Naive thymus-derived CD8-positive, alpha-beta T cell (primary cell): ENCODE measurements at places on chromosomes 11 and 22.

DNA sequence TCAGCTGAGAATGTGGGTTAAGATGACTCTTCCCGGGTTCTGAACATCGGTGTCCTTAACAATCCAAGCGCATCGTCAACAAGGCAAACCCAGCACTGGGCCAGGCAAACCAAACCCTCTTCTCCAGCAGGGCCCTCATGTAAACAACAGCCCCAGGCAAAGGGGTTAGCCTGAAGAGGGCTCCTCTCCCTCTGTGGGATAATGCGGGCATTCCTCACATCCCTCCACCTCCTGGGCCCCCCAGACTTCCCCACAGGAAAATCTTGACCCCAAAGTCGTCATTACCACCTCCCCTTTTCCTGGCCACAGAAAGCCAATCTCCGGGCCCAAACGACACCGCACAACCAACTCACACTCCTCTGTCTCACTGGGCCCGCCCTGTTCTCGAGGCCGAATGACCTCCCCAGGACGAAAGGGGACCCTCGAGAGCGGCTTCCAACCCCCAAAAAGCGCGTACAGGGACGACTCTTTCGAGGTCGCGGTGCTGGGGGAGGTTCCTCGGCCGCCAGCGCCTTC is 566 bp downstream of the DDB1 start:
- peak overlapping the region; percentile 97 for H3K4me3 ChIP-seq
- H3K4me1 ChIP-seq, result peaks cover 70% of the 10 kb centered on the region
- peak overlapping the region; percentile 97 for H3K27ac ChIP-seq
- no peaks in the 10 kb centered on the region for H3K27me3 ChIP-seq
- no peak for DNase-seq
- H3K36me3 ChIP-seq, result no peaks in the 10 kb centered on the region

DNA sequence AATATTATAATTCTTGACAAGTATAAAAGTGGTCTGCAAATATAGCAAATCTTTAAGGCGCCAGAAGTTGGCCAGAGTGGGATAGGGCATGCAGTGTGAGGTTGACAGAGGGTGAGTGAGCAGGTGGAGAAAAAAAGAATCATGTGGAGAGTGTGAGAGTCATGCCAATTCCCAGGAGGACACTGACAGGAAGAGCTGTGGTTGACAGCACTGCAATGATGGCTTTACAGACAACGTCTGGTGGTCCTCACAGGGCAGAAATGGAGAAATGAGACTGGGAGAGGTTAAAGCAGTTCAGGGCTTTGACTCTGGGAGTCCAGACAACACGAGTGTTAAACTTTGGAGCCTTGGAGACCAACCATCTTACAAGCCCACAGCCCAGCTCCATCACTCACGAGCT is 34.9 kb downstream of the SERPIND1 start:
- no peaks in the 10 kb centered on the region for H3K27me3 ChIP-seq
- peak overlapping the region; percentile 95 for H3K27ac ChIP-seq
- peaks cover 23% of the 10 kb centered on the region for H3K4me1 ChIP-seq
- no peak for DNase-seq
- H3K36me3 ChIP-seq, result peaks cover 90% of the 10 kb centered on the region

DNA sequence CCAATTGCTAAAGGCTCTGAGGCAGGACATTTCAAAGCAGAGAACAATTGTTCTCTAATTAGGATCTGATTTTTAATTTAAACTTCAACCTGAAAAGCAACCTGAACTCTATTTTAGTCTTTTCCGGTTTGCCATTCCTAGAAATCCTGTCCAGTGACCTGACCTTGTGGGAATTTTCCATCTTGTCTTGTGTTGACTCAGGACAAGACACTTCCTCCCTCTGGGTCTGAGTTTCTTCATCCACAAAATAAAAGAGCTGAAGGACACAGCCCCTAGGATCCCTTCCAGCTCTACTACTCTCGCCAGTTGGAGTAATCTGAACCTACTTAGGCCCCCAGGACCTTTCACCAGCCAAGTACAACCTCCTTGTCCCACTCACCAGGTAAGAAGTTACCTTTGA is 66.5 kb upstream of the POU2AF1 start:
- H3K36me3 ChIP-seq, result no peaks in the 10 kb centered on the region
- H3K27ac ChIP-seq, result peak overlapping the region; percentile 47
- DNase-seq, result no peak
- no peak overlapping the region for H3K4me3 ChIP-seq
- H3K4me1 ChIP-seq, result peaks cover 13% of the 10 kb centered on the region
- H3K27me3 ChIP-seq, result no peaks in the 10 kb centered on the region

- H3K27ac ChIP-seq, result no peak overlapping the region
- DNase-seq, result no peak
- H3K27me3 ChIP-seq, result no peaks in the 10 kb centered on the region
- H3K4me3 ChIP-seq, result no peak overlapping the region
- H3K4me1 ChIP-seq, result no peaks in the 10 kb centered on the region
Observed at GRCh38 chr11:72350752-72351151, 83.6 kb downstream of the CLPB start.

- peak overlapping the region; percentile 77 for H3K4me3 ChIP-seq
- H3K27ac ChIP-seq, result no peak overlapping the region
- H3K4me1 ChIP-seq, result peaks cover 8% of the 10 kb centered on the region
- H3K27me3 ChIP-seq, result peaks cover 53% of the 10 kb centered on the region
- no peaks in the 10 kb centered on the region for H3K36me3 ChIP-seq
Observed at GRCh38 chr11:117313828-117314768, 2.0 kb downstream of the BACE1 start.

DNA sequence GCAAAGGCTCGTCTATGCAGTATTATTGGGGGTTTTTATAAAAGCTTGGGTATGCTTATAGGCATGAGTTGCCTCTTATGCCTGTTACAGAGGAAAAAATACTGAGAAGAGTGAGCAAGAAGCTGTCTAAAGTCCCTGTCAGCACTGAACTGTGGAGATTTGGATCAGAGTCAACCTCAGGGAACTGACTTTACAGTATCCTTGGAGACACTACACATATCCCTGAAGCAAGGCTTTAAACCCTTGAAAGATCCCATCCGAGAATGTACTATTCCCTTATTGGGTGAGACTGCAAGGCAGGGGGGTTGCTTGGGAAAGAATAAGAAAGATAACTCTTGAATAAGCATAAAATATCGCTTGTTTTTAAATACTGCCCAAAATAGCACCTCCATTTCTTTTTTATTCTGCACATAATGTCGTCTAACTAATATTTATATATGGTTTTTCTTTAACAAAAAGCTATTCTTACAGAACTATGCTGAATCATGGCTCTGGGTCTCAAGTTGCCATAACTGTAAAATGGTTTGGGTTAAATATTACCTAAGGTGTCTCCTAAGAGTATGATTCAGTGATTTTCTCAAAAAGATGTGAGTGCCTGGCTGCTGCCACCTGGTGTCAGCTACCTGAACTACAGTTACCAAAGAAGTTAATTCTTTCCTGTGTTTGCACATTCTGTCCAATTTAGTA is 1062.8 kb downstream of the DLG2 start:
- no peaks in the 10 kb centered on the region for H3K4me1 ChIP-seq
- no peak overlapping the region for H3K27ac ChIP-seq
- no peak for DNase-seq

- no peak overlapping the region for H3K27ac ChIP-seq
- no peaks in the 10 kb centered on the region for H3K27me3 ChIP-seq
- no peak overlapping the region for H3K4me3 ChIP-seq
- DNase-seq, result no peak
Observed at GRCh38 chr22:27991586-27992293, 72.7 kb upstream of the PITPNB start.

- H3K4me1 ChIP-seq, result no peaks in the 10 kb centered on the region
- H3K27ac ChIP-seq, result no peak overlapping the region
- no peak for DNase-seq
- no peaks in the 10 kb centered on the region for H3K36me3 ChIP-seq
- peaks cover 3% of the 10 kb centered on the region for H3K27me3 ChIP-seq
Observed at GRCh38 chr11:112481893-112482292, 221.2 kb upstream of the PLET1 start.

GRCh38 chr11:78023426-78023825 is 350 bp upstream of the KCTD14 start:
- no peak overlapping the region for H3K4me3 ChIP-seq
- H3K27ac ChIP-seq, result no peak overlapping the region
- peaks cover 3% of the 10 kb centered on the region for H3K4me1 ChIP-seq
- H3K36me3 ChIP-seq, result no peaks in the 10 kb centered on the region
- no peak for DNase-seq

- no peaks in the 10 kb centered on the region for H3K4me1 ChIP-seq
- H3K4me3 ChIP-seq, result no peak overlapping the region
- H3K36me3 ChIP-seq, result no peaks in the 10 kb centered on the region
- no peak for DNase-seq
Observed at GRCh38 chr11:129324533-129325175, 51.0 kb upstream of the BARX2 start.

DNA sequence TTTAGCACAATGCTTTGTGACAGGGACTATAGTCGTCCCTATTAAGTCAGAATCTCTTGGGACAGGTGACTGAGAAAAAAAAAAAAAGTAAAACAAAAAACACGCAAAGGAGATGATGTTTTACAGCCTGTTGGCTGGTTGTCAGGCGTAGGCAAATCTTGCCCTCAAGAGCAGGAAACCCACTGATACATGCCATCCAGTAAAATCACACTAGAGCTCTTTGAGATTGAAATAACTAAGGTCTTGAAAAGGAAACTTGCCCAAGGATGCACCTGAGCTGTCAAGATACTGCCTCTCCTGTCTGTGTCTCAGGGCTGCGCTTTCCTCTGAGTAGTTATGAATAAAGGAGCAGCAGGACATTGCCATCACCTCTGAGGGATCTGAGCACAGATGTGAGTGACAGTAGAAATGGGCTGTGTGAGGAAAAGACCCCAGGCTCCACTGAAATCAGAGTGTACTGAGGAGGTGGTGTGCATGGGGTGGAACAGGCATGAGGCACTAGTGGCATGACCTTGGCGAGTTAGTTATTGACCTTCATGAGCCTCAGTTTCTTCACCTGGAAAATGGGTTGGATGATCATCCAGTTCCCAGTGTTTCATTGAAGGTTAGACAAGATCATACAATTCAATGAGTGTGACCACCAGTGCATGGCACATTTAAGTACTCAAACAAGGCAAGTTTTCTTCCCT is 23.3 kb downstream of the MICAL2 start:
- peaks cover 11% of the 10 kb centered on the region for H3K4me1 ChIP-seq
- H3K27ac ChIP-seq, result peak overlapping the region; percentile 52
- no peak for DNase-seq
- no peaks in the 10 kb centered on the region for H3K27me3 ChIP-seq
- peak overlapping the region; percentile 62 for H3K4me3 ChIP-seq

- peaks cover 8% of the 10 kb centered on the region for H3K27me3 ChIP-seq
- no peaks in the 10 kb centered on the region for H3K4me1 ChIP-seq
- DNase-seq, result no peak
Observed at GRCh38 chr11:113458189-113458588, 17.0 kb downstream of the DRD2 start.

DNA sequence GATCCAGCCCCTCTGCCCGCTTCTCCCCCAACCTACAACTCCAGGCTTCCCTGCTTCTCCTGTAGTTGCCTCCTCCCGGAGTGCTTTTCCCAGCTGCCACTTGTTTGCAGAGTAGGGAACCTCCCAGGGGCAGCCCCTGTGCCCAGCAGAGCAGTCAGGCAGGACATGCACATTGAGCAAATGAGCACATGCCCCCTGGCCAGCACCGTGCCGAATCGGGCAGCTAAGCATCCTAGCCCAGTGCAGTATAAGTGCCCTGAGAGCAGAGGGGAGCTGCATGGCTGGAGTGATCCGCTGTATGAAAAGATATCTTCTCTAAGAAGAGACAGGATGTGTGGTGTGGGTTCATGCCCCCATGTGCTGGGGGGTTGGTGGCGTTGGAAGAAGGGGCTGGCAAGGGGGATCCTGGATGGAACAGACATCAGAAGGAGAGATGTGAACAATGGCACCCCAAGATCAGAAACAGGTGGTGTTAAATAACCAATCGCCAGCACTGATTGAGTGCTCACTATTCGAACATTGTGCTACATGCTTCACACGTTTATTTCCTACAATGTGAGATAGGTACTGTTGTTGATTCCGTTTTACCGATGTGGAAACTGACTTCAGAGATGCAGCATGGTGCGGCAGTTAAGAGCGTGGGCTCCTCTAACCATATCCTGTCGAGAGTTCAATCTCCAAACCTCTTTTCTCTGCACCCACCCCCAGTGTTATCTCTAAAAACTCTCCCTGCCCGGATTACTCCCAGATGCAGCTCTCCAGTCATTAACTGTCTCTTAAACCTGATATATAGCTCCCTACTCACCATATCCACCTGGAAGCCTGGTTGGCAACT is 1.2 kb downstream of the AIP start:
- peak overlapping the region; percentile 99 for H3K27ac ChIP-seq
- no peaks in the 10 kb centered on the region for H3K27me3 ChIP-seq
- peak overlapping the region; percentile 97 for H3K4me3 ChIP-seq
- peak; percentile 77 for DNase-seq
- H3K4me1 ChIP-seq, result peaks cover 62% of the 10 kb centered on the region

DNA sequence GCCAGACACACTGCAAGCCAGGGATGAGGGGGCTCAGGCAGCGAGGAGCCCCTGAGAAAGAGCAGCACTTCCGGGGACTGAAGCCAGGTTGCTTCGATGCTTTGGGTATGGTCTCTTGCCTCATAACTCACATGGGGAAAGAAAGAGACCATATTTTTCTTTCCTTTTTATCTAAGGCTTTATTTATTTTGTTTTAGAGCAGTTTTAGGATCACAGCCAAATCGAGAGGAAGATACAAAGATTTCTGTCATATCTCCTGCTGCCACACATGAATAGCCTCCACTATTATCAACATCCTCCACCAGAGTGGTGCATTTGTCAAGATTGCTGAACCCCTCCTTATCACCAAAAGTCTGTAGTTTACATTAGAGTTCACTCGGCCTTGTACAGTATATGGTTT is 24.3 kb upstream of the ADSL start:
- H3K36me3 ChIP-seq, result peaks cover 5% of the 10 kb centered on the region
- H3K4me3 ChIP-seq, result no peak overlapping the region
- H3K27me3 ChIP-seq, result no peaks in the 10 kb centered on the region
- DNase-seq, result no peak
- H3K4me1 ChIP-seq, result peaks cover 66% of the 10 kb centered on the region

- H3K36me3 ChIP-seq, result no peaks in the 10 kb centered on the region
- no peaks in the 10 kb centered on the region for H3K27me3 ChIP-seq
- H3K27ac ChIP-seq, result no peak overlapping the region
- no peak for DNase-seq
Observed at GRCh38 chr22:21713428-21714058, 22.1 kb downstream of the YPEL1 start.

DNA sequence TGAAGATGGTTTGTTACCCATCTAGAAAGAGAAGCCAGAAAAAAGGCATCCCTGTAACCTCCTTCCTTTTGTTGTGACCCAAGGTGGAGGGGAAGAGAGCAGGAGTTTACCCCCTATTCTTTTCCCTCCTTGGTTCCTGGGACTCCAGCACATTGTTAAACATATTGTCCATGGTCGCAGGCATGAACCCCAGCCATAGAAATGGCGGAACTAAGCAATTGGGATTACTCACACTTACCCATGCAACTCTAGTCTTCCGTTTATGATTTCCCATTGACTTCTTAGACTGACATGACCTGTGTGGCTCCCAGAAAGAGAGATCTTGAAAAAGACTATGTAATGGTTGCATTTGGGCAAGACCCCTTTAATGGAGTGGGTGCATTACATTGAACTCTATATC is 45.4 kb downstream of the OR4C46 start:
- no peak overlapping the region for H3K4me3 ChIP-seq
- no peak overlapping the region for H3K27ac ChIP-seq
- no peaks in the 10 kb centered on the region for H3K4me1 ChIP-seq
